ENCODE measurements at places on chromosomes 11 and 22.

GRCh38 chr22:47059701-47060161 lies 297.3 kb downstream of the TBC1D22A start:
- no peak for DNase-seq

GRCh38 chr22:47698906-47699305 lies 936.5 kb downstream of the TBC1D22A start:
- DNase-seq, result no peak

- no peak for DNase-seq
These were observed 29.3 kb downstream of the OR8B12 start for GRCh38 chr11:124514131-124514530.

DNA sequence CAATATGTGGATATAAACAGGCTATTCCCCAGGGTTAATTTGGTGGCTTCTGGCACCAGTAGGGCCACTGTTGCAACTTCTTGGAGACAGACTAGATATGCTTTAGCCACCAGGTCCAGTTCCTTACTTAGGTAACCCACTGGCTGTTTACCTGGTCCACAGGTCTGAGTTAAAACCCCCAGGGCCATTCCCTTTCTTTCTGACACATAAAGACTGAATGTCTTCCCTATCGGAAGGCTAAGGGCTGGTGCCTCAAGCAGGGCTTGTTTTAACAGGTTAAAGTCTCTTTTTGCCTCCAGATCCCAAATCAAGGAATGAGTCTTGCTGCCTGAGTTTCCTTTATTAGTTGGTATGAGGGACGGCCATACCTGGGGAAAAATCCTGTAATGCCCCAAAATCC lies 1052.7 kb upstream of the CNTN5 start:
- DNase-seq, result no peak

DNA sequence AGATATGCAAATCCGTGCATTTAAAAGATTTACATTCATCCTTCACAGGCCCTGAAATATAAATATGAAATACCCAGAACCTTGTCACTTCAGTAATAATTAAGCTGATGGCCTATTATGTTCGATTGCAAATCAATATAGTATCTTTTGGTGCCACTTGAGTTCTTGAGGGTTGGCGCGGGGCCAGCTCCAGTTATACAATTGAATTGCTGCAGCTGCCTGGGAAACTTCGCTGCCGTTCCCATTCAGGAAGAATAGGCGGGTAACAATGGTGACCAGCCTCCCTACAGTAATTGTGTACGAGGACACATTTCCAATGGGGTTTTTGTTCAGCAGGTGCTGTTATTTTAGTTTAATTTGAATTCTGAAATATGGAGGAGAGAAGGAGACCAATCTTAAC lies 451.2 kb downstream of the INSC start:
- DNase-seq, result no peak

- DNase-seq, result peak; percentile 62
These were observed at the start of gene MPZL3 for GRCh38 chr11:118251858-118252652. TSS of gene MPZL3 (minus strand) at chr11:118252365. CDS start at chr11:118252294, 71 bp downstream.

DNA sequence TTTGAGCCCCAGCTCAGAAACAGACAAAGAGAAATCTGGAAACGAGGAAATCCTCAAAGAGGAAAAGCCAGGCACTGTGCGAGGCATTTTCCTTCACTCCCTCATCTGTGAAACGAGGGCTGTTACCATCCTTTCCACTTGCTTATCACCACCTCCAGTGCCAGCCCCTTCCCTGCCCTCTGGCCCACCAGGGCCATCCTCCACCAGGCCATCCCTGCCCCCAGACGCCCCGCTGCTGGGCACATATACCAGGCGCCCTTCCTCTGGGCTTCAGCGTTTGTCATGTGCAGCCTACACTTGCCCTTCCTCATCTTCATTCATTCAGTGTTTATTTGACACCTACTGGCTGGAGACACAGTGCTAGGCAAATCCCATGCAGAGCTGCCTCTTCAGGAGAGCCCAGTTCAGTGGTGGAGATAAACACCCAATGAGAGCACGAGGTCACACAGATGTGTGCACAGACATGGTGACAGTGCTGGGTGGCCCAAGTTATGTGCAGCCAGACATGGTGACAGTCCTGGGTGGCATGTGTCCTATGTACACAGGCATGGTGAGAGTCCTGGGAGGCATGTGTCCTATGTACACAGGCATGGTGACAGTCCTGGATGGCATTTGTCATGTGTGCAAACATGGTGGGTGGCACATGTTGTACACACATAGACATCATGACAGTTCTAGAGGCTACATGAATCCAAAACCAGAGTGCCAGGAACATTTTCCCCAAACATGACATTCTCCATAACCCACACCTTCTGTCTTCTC lies 9.7 kb downstream of the SPTBN2 start:
- no peak for DNase-seq

DNA sequence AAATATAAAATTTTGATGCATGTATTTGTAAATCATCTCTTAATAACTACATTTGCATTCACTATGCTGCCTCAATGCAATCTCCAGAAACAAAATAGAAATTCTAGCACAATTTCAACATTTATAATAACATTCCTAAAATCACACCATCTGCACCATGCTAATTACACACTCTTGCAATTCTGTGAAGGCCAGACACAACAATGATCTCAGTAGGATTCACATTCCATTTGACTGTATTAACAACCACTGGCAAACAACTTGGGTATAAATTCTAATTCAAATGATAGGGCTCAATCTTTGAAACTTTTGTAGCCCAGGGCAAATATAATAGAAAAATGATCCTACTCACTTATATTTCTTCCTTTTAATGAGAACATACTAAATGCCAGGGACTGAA lies 25.9 kb downstream of the RAB6A start:
- DNase-seq, result no peak

- DNase-seq, result no peak
These were observed 4.1 kb upstream of the GALR3 start for GRCh38 chr22:37819105-37819433.

- DNase-seq, result no peak
These were observed 927.9 kb downstream of the BRD1 start for GRCh38 chr22:48899523-48900326.

GRCh38 chr22:20530368-20531153 lies 23.2 kb downstream of the MED15 start:
- DNase-seq, result no peak

- no peak for DNase-seq
These were observed 138.2 kb downstream of the DSCAML1 start for GRCh38 chr11:117658809-117659208.

DNA sequence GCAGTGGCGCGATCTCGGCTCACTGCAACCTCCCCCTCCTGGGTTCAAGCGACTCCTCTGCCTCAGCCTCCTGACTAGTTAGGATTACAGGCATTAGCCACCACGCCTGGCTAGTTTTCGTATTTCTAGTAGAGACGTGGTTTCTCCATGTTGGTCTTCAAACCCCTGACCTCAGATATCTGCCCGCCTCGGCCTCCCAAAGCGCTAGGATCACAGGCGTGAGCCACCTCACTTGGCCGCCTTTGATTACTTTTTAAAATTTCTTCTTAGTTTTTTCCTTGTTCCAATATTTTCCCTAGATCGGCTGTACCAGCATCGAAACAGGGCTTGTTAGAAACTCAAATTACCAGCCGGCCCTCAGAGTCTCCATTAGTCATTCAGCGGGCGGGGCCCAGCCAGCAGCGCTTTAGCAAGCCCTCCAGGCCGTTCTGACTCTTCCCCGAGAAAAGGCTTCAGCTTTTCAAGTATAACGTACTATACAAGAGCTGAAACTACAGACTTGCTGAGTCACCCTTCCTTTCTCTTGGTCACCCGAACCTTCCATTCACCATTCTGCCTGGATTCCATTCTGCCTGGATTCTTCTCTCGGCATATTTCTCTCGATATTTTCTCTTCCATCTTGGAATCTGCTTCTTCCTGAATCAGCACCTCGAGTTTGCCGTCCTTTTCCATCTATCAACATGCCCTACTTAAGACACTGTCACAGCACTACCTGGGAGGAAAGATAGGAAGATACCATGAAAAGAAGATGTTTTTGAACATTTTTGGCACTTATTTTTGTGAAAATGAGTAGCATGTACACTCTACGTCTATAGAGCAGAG lies 6.7 kb upstream of the CAPRIN1 start:
- DNase-seq, result no peak

DNA sequence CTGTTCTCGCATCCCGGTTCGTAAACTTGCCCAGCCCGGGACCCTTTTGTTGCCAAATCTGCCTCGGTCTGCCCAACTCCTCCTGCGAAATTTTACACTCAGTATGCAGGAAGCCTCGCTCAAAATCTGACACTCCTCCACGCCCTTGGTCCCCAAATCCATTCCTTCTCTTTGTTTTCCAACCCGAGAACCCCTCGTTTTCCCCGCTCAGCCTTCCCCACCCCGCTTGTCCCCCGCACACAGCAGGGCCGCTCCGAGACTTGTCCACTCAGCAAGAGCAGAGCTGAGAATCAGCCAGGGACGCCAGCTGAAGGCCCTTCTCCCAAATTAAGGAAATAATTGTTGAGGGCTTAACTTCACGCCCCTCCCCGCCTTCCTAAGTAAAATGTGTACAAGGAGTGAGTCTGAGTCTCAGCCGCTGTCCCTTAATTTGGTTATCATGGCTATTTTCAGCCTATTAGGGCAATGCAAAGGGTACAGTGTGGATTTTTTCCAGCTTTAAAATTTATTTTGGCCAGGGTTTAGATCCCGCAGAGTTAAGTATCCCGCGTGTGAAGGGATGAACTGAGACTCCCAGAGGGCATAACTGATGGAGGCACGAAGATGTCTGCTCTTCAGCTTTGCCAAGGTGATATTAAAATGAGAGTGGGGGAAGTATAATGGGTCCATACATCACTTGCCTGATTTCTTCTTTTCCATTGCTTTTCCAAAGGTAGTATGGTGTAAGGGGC lies 581 bp upstream of the FBXO3 start:
- no peak for DNase-seq

GRCh38 chr11:70079691-70080090 lies 1.6 kb downstream of the ANO1 start:
- no peak for DNase-seq

GRCh38 chr11:17991783-17992433 lies 20.9 kb downstream of the SERGEF start:
- DNase-seq, result peak; percentile 16

DNA sequence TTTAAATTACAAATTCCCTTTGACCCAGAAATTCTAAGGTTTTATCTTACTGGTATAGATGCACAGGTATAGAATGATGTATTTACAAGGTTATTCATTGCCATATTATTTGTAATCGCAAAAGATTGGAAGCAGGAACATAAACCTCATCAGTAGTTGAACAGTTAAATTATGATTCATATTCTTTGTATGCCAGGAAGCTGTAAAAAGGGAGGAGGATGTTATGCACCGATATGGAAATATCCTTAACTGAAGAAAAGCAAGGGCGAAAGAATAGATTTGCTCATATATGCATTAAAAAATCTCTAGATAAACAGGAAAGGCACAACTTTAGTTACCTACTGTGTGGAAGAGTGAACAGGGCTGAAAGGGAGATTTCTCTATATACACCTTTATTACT lies 36.7 kb downstream of the PPFIA1 start:
- no peak for DNase-seq

GRCh38 chr11:1257366-1257765 lies 34.5 kb downstream of the MUC5B start:
- no peak for DNase-seq

DNA sequence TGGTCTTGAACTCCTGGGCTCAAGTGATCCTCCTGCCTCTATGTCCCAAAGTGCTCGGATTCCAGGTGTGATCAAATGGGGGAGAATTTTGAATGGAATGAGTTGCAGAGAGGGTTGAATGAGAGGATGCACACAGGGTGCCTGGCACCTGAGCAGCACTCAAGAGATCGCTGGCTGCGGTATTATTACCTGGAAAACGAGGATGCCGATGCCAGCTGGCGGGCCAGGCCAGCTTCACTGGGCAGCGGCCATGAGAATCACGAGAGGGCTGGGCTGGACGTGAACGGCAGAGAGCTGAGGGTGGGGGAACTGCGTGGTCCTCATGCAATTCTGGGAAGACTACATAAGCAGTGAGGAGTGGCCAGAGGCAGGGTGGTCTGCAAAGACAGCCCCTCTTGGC lies 2.9 kb downstream of the MGAT3 start:
- no peak for DNase-seq

DNA sequence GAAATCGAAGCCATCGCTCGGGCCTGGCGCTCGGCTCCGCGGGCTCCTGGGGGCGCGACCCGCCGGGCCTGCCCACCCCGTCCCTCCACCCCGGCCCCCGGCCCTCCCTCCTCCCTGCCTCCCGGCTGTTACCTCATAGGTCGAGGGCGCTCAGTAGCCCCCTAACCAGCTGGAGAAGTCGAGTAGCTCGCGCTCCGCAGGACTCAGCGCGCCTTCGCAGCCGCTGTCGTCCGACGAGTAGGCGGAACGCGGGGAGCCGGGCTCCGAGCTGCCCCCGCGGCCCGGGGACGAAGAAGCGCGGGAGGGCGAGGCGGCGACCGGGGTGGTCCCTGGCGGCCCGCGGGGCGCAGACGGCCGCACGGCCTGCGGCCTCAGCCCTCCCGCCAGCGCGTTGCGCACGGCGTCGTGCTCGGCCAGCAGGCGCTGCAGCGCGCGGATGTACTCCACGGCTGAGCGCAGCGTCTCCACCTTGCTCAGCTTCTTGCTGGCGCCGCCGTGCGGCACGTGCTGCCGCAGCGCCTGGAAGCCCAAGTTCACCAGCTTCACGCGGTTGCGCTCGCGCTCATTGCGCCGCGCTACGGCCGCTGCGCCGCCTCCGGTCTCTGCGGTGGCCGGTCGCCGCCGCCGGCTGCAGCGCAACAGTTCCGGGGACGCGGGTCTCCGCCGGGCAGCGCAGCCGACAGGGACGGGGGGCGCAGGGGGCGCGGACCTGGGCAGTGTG lies 627 bp downstream of the ASCL2 start:
- DNase-seq, result peak; percentile 43

DNA sequence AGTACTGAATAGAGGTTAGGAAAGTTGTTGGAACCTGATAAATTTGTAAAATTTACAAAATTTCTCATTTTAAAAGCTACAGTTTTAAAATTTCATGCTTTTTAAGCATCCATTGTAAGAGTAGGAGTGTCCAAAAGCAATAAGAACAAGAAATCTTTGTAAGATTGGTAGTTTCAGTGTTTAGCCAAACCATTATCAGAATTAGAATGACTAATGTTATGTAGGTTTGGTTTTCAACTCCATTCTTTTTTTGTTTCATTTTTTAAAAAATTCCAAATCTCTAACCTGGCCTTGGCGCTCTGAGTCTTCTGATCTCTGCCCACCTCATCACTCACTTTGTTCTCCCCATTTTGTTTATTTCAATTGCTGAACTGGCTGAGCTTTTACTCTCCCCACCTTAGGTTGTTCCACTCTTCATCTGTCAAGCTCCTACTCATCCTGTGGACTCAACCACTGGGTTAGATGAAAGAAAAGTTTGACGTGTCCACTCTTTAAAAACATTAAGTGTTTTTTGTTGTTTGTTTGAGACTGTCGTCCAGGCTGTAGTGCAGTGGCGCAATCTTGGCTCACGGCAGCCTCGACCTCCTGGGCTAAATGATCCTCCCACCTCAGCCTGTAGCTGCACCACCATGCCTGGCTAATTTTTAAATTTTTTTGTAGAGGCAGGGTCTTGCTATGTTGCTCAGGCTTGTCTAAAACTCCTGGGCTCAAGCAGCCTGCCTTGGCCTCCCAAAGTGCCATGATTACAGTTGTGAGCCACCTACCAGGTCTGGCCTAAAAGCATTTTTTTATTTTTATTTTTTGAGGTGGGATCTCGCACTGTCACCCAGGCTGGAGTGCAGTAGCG lies 14.0 kb downstream of the EP300 start:
- no peak for DNase-seq

Measured in stimulated activated CD4-positive, alpha-beta T cell treated with anti-CD3 and anti-CD28 coated beads, Interleukin-12 subunit alpha, Interleukin-12 subunit beta, amount 100 ng/mL, for 4 hours (primary cell).